ENCODE measurements at places on chromosomes 12 and 14. TPM values are rescaled to one million over a fixed set of nuclear protein-coding genes. Genes with fewer than 3 reads are reported as not detected.

Gene CACNA1C
- total RNA-seq: 121 TPM

Gene KERA
- not detected for total RNA-seq

DNA sequence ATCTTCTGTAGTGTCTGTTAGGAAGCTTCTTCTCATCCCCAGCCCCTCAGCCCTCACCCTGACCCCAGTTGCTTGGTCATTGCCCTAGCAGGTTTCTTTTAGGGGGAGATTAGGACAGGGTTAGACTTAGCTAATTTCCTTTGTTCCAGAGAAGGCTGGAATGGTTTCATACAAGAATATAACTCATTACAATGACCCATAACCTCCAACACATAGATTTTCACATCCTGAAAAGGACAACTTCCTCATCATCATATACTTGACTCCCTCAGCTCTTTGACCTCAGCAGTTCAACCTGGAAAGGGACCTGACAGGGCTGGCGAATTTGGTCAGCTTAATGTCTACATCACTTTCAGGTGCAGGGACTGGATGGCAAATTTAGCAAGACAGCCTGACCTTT lies 8.0 kb upstream of the BHLHE41 start:
- DNase-seq: no peak
- H3K36me3 ChIP-seq: no peaks in the 10 kb centered on the region
- no peak overlapping the region for H3K27ac ChIP-seq

GRCh38 chr12:21776175-21776574 lies 1.7 kb upstream of the KCNJ8 start:
- no peaks in the 10 kb centered on the region for H3K36me3 ChIP-seq
- DNase-seq: no peak
- no peak overlapping the region for H3K4me3 ChIP-seq
- H3K4me1 ChIP-seq: no peaks in the 10 kb centered on the region

Gene CCDC77
- total RNA-seq: 17.5 TPM

DNA sequence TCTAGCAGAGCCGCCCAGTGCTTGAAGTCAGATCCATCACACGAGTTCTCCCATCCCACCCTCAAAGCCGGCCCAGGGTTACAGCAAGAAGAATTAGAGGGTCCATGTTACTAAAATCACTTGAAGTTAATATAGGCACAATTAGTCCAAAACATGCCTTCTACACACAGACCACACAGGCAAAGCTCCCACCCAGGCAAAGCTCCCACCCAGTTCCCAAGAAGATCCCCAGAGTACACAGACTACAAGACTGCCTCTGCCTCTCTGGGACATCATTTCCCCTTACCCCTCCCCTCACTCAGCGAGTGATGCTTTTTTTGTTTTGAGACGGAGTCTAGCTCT lies 3.3 kb downstream of the GLI1 start:
- no peaks in the 10 kb centered on the region for H3K27me3 ChIP-seq
- no peak overlapping the region for H3K4me3 ChIP-seq
- H3K36me3 ChIP-seq: no peaks in the 10 kb centered on the region

Gene GPR84
- total RNA-seq: 0.21 TPM

DNA sequence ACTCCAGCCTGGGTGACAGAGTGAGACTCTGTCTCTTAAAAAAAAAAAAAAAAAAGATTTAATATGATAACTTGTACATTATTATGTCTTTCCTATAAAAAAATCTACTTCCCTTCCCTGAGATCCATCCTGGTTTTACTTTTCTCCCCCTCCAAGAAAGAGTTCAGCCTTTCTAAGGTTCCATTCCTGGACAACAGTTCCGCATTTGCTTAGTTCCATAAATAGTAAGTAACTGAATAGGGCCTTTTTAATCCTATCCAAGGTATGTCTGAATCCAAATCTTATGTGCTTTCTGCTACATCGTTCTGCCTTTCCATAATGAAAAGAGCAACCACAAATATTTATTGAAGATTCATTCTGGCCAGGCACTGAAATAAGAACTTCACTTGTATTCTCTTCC lies 187.8 kb downstream of the DACT1 start:
- no peak overlapping the region for H3K4me3 ChIP-seq
- no peaks in the 10 kb centered on the region for H3K27me3 ChIP-seq
- no peak for DNase-seq
- no peak overlapping the region for H3K27ac ChIP-seq
- H3K4me1 ChIP-seq: no peaks in the 10 kb centered on the region

DNA sequence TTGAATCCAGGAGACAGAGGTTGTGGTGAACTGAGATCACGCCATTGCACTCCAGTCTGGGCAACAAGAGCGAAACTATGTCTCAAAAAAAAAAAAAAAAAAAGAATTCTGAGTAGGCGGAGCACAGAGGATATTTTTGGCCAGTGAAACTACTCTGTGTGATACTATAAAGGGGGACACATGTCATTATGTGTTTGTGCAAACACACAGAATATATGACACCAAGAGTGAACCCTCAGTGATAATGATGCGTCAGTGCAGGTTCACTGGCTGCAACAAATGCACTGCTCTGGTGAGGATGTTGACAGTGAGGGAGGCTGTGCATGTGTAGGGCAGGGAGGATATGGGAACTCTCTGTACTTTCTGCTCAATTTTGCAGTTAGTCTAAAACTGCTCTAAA lies 24.2 kb downstream of the FBXO21 start:
- no peak overlapping the region for H3K27ac ChIP-seq
- H3K36me3 ChIP-seq: no peaks in the 10 kb centered on the region
- H3K27me3 ChIP-seq: no peaks in the 10 kb centered on the region
- H3K4me1 ChIP-seq: no peaks in the 10 kb centered on the region

GRCh38 chr14:94638339-94638738 lies 26.1 kb downstream of the SERPINA3 start:
- no peak for DNase-seq
- no peak overlapping the region for H3K4me3 ChIP-seq
- H3K27me3 ChIP-seq: no peaks in the 10 kb centered on the region
- H3K36me3 ChIP-seq: no peaks in the 10 kb centered on the region
- no peaks in the 10 kb centered on the region for H3K4me1 ChIP-seq

Gene RTN1
- 0.26 TPM for total RNA-seq

- H3K27me3 ChIP-seq: no peaks in the 10 kb centered on the region
- DNase-seq: no peak
- no peak overlapping the region for H3K4me3 ChIP-seq
- no peaks in the 10 kb centered on the region for H3K4me1 ChIP-seq
Measured at GRCh38 chr12:82448911-82449578, 90.7 kb downstream of the METTL25 start.

- no peak for DNase-seq
- no peaks in the 10 kb centered on the region for H3K27me3 ChIP-seq
- no peaks in the 10 kb centered on the region for H3K4me1 ChIP-seq
- no peak overlapping the region for H3K27ac ChIP-seq
- no peak overlapping the region for H3K4me3 ChIP-seq
Measured at GRCh38 chr12:25574761-25575160, 21.7 kb upstream of the LMNTD1 start.

Gene OASL
- not detected for total RNA-seq

- no peaks in the 10 kb centered on the region for H3K27me3 ChIP-seq
- no peaks in the 10 kb centered on the region for H3K36me3 ChIP-seq
- DNase-seq: no peak
- no peaks in the 10 kb centered on the region for H3K4me1 ChIP-seq
Measured at GRCh38 chr12:44774815-44775411, 101.2 kb downstream of the NELL2 start.

DNA sequence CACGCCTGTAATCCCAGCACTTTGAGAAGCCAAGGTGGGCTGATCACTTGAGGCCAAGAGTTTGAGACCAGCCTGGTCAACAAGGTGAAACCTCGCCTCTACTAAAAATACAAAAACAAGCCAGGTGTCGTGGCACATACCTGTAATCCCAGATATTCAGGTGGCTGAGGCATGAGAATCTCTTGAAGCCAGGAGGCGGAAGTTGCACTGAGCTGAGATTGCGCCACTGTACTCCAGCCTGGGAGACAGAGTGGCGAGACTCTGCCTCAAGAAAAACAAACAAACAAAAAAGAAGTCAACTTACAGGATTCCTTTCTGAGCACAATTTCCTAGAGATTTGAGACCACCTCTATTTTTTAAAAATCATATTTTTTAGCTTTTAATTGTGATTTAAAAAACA lies 45.3 kb downstream of the DGLUCY start:
- H3K4me3 ChIP-seq: no peak overlapping the region
- H3K4me1 ChIP-seq: no peaks in the 10 kb centered on the region
- no peak overlapping the region for H3K27ac ChIP-seq
- no peaks in the 10 kb centered on the region for H3K27me3 ChIP-seq

- no peaks in the 10 kb centered on the region for H3K4me1 ChIP-seq
- DNase-seq: no peak
- H3K4me3 ChIP-seq: no peak overlapping the region
- no peaks in the 10 kb centered on the region for H3K27me3 ChIP-seq
- H3K36me3 ChIP-seq: no peaks in the 10 kb centered on the region
Measured at GRCh38 chr12:131565267-131566015, 145.4 kb upstream of the SFSWAP start.

Measured in uterus (tissue), 4 donors.